Uterus (tissue), 4 donors: ENCODE measurements at places on chromosomes 12 and 14. TPM values are rescaled to one million over a fixed set of nuclear protein-coding genes. Genes with fewer than 3 reads are reported as not detected.

The OR11H7 gene
- total RNA-seq = not detected

- no peak for DNase-seq
These were observed 19.1 kb downstream of the PGAM5 start for GRCh38 chr12:132729541-132730320.

The SSPN gene
- total RNA-seq = 40.3 TPM

DNA sequence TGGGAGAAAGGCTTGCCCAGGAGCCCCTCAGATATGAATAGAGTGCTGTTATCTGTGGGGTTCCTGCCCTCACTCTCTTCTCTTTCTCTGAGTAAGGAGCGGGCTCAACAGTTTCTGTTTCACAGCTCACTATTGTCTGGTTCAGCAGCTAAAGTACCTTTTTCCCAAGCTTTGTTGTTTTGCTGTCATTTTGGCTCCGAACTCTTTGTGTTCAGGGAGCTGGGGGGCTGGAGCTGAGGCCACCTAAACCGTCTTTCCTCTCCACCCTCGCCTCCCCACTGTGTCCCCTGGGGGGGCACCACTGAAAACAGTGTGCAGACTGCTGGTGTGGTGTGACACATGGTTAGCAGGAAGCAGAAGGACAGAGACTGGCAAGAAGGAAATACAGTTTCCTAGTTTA lies 51.4 kb downstream of the FBXW8 start:
- DNase-seq = no peak

The LMNTD1 gene
- total RNA-seq = 6.6 TPM
